ENCODE measurements at places on chromosomes 3 and 15.

DNA sequence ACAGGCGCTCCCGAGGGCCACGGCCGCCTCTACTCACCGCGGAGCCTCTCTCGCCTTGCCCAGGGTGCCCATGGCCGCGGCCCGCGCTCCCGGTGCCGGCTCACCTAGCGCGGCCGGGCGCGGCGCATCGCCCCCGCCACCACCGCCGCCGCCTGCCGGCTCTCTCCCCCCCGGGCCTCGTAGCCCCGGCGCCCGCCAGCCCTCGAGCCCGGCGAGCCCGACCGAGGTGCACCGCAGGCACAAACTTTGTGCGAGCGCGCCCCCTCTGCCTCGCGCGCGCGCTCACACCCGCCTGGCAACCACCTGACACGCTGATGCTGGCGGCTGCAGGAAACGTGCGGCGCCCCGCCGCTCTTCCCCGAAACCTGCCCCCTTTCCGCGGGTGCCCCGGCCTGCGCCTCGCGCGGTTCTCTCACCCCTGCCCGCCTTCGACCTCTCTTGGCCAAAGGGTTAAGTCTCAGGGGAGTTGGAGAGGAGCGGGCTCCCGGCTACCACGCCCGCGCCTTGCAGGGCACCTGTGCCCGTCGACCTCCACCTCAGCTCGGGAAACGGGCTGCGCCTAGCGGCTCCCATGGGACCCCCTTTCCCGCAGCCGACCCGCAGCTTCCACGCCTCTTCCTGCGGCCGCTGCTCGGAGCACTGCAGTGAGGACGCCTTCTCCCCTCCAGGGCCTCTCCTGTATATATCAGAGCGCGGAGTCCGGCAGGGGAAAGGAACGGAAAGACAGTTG is at the start of gene RASGRP1:
RASGRP1 (minus strand) TSS at position 258 of the 730 bp plus-strand sequence; CDS start at position 72, 186 bp downstream.
- DNase-seq: peak; percentile 25

DNA sequence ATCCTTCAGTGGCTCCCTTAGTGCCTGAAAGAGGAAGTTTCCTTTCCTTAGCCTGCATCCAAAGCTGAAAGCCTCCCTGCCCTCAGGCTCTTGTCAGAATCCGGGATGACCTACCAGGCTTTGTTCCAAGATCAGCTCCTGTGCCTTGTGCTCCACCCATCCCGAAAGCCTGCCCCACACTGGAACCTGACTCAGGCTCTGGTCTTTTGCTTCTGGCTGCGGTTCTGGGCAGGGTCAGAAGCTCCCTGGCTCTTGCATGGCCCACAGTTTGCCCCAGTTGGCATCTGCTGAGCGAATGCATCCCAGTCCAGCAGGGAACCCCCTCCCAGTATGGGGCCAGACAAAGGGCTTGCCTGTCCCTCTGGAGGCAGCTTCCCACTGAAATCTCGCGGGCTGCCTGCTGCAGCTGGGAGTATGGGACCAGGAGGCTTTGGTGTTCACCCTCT is 25.9 kb upstream of the KIF23 start:
- DNase-seq: no peak

GRCh38 chr15:78408355-78408640 is 29.7 kb upstream of the IREB2 start:
- DNase-seq: no peak

DNA sequence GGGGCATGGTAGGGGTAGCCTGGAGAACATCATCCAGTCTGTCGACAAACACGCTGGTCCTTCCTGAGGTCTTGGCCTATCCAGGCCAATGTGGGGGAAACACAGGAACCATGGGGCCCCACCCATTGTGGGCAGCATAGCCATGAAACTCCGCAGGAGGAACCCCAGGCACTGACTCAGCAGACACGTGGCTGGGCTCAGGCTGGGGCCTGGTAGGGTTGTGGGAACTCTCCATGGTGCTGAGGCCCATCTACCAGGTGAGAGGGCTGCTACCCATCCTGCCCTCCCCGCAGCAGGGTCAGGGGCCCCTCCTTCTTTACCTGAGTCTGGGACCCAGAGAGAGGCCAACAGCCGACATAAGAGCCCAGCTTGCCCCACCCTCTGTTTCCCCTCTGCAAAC is 22.6 kb upstream of the CACNA2D2 start:
- DNase-seq: no peak

DNA sequence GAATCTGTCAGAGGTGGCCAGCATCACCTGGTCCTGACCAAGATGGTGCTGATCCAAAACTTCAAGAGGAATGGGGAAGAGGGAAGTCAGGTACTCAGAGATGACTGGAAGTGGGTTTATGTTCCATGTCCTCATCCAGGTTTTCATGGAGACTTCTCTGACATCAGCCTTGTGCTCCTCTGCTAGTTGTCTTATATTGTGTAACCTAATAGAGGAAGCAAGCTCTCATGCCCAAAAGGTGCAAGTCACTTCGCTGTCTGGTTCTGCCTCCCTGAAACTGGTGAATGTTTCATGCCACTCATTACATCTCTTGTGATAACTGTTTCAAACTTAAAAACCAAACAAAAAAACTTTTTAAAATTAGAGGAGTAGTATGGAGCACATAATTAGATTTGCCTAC is 127.2 kb upstream of the MANF start:
- DNase-seq: no peak

- DNase-seq: peak; percentile 52
Observed at GRCh38 chr3:11059090-11059798, 66.7 kb downstream of the SLC6A1 start.

DNA sequence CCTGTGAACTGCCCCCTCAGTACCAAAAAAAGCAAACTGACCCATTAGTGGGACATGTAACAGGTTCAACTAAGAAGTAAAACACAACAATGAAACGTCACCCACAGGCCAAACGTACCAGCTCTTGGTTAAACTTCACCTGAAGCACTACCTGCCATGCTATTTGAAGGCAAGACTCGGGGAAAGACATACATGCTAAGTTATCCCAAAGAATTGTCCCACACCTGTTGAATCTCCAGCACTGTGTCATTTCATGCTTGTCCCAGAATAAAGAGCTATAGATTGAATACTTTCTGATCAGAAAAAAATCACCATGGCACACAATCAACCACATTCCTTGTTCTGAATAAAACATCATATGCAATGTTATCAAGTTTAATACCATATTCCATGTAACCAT is 195.4 kb upstream of the WNT5A start:
- DNase-seq: no peak

- DNase-seq: no peak
Observed at GRCh38 chr3:10382892-10383849, 62.3 kb upstream of the SEC13 start.

DNA sequence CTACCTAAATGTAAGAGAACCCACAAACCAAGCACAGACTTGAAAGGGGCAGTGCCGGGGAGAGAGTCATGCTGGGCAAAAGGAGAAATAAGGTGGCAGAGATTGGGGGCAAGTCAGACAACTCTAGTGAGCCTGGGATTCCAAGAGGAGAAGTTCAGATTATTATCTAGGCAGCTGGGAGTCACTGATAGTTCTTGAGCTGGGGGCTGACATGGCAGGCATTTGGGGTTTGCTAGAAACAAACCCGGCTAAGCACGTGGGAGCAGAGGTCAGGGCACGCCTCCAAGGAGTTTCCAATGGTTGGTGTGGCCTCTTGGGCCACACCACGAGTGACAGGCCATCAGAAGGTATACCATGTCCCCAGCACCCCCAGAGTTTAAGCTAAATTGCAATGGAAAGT is 27.6 kb downstream of the SLC6A6 start:
- no peak for DNase-seq

DNA sequence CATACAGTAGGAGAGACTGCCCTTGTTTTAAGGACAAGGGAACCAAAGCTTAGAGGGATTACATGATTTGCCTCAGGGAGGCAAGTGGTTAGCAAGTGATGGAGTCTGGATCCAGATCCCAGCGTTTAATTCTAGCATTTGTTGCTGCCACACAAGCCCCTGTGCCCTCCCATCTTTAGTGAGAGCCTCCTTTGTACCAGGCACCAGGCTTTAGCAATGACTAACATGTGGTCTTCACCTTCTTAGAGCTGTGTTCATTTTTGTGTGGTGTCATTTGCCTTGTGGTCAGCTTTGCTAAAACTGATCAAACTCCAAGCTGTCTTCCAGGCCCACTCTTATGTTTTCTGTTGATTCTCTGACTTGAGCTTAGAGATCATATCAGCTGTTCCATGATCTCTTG is 290.5 kb downstream of the RPLP1 start:
- no peak for DNase-seq

DNA sequence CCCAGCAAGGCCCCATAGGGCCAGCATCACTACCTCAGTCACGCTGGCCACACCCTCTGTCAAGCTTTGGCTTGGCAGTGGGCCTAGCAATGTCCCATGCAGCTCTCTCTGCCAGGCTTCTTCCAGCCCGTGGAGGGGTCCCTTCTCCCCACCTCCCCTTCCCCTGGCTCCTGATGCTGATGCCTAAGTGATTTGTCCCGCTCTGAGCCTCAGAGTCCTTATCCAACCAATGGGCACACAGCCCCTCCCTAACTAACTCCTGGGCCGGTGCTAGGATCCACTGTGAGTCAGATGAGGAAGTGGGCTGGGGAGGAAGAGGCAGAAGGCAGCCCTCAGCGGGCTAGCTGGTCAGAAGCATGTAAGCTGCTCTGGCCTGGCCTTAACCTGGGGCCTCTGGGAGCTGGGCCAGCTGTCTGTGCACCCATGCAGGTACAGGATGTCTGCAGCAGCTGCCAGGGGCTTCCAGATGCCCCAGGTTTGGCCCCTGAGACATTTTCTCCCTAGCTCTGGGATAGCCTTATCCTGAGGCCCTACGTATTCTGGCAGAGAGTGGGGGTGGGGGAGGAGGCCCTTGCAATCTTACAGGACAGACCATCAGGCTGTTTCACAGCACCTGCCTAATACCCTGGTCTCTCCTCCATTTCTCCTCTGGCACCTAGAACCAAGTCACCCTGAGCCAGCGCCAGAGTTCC is 740 bp upstream of the ZBTB47 start:
- DNase-seq: no peak

- DNase-seq: peak; percentile 68
Observed at GRCh38 chr3:105837143-105837740, 31.6 kb downstream of the CBLB start.

- peak; percentile 57 for DNase-seq
Observed at GRCh38 chr15:40762919-40763800, 708 bp upstream of the GCHFR start.

- DNase-seq: no peak
Observed at GRCh38 chr15:36888011-36888992, 212.0 kb downstream of the MEIS2 start.

DNA sequence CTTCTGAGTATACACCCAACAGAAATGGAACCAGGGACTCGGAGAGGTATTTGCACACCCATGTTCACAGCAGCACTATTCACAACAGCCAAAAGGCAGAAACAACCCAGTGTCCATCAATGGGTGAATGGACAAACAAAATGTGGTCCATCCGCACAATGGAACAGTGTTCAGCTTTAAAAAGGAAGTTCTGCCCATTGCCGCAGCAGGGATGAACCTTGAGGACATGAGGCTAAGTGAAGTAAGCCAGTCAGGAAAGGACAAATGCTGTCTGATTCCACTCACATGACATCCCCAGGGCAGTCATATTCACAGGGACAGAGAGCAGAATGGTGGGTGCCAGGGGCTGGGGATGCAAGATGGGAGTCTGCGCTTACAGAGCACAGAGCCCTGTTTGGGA is 7.5 kb downstream of the IQSEC1 start:
- DNase-seq: no peak

GRCh38 chr3:6222069-6222468 is 638.8 kb upstream of the GRM7 start:
- DNase-seq: no peak

DNA sequence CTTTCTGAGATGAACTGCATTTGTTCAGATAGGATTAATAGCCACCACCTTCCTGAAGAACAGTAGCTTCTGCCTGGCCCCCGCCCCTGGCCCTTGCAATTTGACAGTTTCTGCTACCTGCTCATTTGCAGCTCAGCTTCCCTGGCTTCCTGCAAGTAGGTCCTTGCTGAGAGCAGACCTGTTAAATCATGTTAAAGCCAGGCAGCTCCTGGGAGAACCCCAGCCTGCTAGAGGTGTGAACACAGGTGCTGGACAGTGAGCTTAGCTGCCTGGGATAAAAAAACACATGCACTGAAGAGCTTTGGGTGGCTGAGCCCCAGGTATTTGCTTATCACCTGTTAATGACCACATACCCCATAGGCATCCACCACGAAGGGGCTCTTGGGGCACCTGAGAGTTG is 143.4 kb downstream of the PTPRG start:
- DNase-seq: no peak

DNA sequence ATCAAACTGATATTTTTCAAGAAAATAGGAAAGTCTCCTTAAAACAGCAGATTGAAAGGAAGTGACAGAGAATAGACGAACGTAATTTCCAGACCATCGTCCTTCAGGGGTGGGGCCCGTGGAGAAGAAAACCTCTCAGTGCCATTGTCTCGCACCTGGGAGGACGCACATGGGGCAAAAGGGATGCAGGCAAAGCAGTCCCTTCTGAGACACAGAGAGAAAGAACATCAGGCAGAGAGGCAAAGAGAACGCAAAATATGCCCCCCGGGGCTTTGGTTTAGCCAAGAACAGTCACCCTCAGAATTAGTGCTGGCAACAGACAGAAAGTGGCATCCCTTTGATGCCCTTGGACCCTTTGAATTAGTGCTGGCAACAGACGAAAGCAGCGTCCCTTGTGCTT is 37.0 kb downstream of the MUC20 start:
- no peak for DNase-seq

GRCh38 chr3:120449251-120449650 is 1.5 kb downstream of the FSTL1 start:
- no peak for DNase-seq

DNA sequence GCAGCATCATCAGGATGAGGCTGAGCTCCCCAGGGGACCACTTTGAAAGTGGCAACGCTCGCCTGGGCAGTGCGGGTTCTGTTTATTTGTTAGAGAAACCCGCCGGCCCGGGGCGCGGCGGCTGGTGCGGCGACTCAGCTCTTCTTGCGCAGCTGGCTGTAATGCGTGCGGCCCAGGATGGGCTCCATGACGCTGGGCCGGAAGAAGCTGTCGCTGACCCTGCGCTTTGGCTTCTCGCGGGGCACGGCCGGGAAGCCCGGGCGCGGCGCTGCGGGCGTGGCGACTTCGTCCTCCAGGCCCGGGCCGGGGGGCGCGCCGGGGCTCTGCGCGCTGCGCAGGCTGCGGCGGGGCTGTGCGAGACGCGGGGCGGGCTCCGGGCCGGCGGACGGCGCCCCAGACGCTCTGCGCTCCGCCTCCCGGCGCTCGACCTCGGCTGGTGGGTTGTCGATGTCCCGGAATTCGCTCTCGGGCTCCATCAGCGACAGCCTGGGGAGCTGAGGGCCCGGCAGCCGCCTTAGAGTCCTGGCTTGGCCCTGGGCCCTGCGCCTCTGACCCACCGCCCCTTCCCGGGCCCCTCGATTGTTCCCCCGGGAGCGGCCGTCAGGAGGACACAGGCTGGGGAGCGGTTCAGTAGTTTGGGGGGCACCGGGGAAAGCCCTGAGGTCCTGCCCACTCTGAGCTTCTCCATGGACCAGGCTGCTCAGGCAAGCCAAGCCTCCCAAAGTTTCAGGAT is 10.3 kb upstream of the KIF7 start:
- no peak for DNase-seq

GRCh38 chr15:63277038-63277892 is at the start of gene APH1B:
Gene APH1B (plus strand): TSS chr15:63277605. CDS start chr15:63277624, 19 bp downstream.
- peak; percentile 80 for DNase-seq

Measured in skin of body (tissue), 3 donors.